ENCODE measurements at places on chromosomes 1 and 21.

GRCh38 chr1:26408604-26409003, 2.0 kb upstream of the LIN28A start:
- DNase-seq, result peak; percentile 64

- no peak for DNase-seq
These were observed 25.2 kb upstream of the PADI4 start for GRCh38 chr1:17282836-17283235.

GRCh38 chr1:38846210-38846609, 13.4 kb downstream of the RRAGC start:
- DNase-seq, result no peak

- DNase-seq, result no peak
These were observed 107.2 kb upstream of the WNT4 start for GRCh38 chr1:22249928-22250680.

GRCh38 chr1:226764533-226764932, 25.5 kb upstream of the ITPKB start:
- DNase-seq, result no peak

All from SK-MEL-5 (cell line).